NK-92 treated with Interleukin-12 subunit alpha and Interleukin-12 subunit beta, amount 100 ng/mL, for 24 hours (cell line): ENCODE measurements at places on chromosomes 4 and X.

- no peak for DNase-seq
Observed at GRCh38 chr4:54187148-54187547, 41.9 kb upstream of the PDGFRA start.

DNA sequence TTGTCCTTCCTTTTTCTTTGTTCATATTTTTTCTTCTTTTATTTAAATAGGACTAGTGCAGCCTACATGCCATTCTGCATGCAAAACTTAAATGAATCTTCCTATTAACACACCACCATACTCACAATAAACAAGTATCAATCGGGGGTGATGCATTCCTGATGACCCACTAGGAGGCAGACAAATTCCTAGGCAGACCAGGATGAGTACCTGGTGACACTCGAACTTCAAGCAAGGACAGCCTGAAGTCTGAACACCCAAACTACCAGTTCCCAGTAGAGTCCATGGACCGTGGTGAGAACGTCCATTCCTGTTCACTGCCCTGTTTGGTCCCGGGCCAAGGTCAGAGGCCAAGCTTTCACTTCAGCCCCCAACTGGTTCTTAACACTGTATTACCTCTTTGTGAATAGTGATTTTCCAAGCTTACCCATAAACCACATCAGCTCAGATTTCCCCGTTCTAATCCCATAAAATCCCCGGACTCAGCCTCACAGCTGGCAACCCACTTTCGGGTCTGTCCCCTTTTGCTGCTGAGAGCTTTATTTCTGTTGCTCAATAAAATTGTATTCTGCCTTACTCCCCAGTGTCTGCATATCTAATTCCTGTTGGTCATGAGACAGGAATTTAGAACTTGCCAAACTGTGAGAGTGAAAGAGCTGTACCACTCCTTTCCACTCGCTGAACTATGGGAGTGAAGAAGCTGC lies 1286.6 kb downstream of the FSTL5 start:
- no peak for DNase-seq

- DNase-seq = peak; percentile 27
Observed at GRCh38 chr4:182925298-182925757, 8.1 kb upstream of the DCTD start.

DNA sequence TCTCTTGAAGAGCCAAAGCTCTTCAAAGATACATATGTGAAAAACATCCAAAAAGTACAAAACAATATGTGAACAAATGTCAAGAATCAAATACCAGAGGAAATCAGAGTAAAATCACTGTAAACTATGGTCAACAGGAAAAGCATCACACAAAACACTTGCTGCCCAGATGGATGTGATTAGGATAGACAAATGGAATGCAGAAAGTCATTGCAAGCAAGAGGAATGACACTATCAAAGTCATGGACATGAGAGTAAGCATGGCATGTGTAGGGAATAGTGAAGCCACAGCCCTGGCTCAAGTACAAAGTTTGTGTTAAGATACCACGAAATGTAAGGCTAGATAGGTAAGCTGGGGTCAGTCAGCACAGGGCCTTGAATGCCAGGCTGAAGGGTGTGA lies 37.7 kb downstream of the CLDN2 start:
- DNase-seq = no peak

DNA sequence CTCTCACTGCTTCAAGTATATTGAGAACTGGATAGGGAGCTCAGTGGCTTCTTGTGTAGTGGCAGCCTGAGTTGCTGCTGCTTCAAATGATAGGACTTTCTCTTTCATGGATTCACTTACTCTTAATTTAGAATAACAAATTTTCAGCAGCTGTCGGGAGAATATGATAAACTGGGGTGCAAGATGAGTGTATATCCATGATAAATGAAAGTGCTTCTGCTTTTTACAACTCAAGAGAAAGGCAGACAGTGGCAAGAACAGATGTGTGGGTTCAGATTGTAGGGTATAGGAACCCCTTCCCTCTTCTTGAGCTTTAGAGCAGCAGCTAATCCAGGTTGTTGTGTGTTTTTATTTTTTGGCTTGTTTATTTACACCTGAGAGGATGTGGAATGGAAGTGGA lies 1.0 kb downstream of the SH3BGRL start:
- no peak for DNase-seq

- DNase-seq = no peak
Observed at GRCh38 chrX:52933976-52934703, 24.2 kb downstream of the FAM156A start.

- no peak for DNase-seq
Observed at GRCh38 chr4:90078440-90078839, 48.8 kb upstream of the CCSER1 start.

DNA sequence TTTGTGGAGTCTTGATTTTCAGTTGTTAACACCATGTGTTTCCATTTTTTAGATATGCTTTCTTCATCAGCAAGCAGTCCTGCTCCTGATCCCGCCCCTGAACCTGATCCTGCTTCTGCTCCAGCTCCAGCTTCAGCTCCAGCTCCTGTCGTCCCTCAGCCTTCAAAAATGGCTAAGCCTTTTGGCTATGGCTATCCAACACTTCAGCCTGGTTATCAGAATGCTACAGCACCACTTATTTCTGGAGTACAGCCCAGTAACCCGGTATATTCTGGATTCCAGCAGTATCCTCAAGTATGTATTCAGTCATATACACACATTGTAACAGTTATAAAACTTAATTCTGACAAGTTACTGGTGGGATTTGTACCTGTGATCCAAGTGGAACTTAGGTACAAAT lies 60.9 kb downstream of the SEC24B start:
- no peak for DNase-seq

DNA sequence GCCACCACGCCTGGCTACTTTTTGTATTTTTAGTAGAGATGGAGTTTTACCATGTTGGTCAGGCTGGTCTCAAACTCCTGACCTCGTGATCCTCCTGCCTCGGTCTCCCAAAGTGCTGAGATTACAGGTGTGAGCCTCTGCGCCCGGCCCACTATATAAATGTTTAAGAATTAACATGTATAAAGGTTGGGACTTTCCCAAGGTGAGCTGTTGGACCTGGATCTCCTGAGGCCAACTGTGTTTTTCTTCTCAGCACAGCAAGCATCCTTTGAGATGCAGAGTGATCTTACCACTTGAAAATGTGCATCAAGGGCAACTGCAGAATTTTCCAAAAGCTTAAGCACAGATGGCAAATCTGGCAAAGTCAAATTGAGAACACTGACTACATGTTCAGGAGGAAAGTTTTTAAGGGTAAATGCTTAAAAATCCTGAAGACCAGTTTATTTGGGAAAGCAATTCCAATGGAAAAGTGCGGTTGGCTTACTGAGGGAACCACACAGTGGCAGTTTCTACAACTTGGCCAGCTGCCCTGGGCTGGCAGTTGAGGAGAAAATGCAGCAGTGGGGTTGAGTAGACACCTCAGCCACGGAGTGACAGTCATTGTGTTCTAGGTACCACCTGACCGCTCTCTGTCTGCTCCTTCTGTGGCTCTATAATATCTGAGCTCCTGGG lies 168.9 kb downstream of the CBR4 start:
- DNase-seq = no peak

GRCh38 chrX:46649421-46650260 lies 76.1 kb downstream of the CHST7 start:
- no peak for DNase-seq

DNA sequence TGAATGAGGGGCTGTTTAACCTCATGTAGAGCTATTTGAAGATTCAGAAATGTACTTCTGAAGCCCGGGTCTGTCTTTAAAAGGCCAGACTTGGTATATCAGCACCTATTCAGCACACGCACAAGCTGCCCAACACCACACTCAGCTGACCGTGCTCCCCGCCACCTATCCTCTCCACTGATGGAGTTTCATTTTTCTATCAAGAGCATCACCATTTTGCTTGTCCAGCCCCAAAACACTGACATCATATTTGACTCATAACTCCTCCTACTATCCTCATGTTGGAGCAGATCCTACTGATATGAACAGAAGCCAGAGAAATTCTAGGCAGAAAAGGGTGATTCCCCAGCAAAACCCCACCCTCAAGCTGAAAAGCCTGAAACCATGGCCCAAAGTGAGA lies 100.3 kb downstream of the SORBS2 start:
- DNase-seq = no peak

DNA sequence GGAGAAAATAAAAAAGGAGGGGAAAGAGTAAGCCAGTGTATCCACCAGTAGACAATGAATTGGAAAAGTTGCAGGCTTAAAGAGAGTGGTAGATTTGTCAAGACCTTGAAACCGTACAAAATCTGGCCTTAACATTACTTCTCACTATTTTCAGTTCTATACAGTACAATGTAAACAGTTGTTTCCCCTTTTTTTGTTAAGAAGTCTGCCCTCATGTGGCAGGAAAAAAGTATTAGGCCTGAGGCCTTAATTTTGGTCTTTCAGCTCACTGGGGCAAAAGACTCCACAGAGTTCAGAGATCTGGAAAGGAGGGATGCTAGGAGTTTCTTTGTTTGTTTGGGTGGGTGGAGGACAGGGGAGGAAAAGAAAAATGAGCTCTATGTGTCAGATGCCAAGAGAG lies 92.8 kb upstream of the CCDC160 start:
- DNase-seq = no peak

GRCh38 chr4:2125831-2126230 lies 66.7 kb downstream of the NAT8L start:
- no peak for DNase-seq

DNA sequence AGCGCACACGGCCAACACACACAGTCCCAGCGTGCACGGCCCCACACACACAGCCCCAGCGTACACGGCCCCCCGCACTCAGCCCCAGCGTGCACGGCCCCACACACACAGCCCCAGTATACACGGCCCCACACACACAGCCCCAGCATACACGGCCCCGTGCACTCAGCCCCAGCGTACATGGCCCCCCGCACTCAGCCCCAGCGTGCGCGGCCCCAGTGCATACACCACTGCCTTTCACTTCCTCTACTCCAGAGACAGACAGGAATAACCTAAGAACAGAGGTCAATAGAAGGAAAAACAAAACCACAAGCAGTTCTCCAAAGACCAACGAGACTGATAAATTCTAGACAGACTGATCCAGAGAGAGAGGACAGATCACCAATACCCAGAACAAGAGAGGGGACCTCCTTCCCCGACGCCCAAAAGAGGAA lies 17.1 kb downstream of the GAK start:
- no peak for DNase-seq

GRCh38 chr4:112172180-112172579 lies 26.9 kb downstream of the FAM241A start:
- DNase-seq = no peak

DNA sequence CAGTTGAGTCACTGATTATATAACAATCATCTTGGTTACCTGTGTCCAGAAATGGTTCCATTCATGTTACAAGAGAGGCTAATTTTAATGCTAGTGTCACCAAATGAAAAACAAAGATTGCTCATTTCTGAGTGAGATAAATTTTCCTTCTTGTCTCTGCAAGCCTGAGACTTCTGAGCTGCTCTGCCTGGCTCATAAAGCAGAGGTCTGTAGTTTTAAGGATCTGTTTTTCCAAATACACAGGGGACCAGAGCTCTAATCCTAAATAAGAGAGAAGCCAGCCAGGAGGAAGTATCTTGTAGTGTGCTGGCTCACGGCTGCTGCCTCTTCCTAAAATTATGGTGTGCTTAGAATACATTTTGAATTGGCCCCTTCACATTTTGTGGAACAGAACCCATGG lies 42.6 kb downstream of the CLDN34 start:
- DNase-seq = no peak

DNA sequence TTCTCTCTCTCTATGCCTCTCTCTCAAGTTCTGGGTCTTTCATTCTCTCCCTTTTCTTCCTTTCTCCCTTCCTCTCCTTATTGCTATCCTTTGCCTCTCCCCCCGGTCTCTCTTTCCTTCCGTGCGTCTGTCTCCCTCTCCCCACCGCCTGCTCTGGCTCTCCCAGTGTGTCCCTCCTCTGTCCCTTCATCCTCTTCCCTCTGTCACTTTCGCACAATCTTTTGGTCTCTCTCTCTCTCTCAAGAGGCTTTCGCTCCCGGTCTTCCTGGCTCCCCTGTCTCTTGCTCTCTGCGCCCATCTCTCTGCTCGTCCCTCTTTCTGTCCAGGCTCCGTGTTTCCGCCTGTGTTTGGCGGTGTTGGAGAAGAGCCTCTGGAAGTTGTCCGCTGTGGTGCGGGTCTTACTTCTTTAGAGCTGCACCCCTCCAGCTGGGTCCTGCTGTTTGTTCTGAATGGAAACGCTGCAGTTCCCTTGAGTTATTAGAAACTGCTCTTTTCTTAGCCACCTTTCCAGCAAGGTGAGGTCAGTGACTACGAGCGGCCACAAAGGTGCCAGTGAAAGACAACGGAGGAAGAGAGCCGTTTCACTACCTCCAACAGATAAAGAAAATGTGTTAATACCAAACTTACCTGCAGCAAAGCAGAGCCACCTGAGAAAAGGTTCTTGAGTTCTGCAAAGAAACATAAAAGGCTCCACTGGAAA lies 1.1 kb downstream of the BMPR1B start:
- no peak for DNase-seq

DNA sequence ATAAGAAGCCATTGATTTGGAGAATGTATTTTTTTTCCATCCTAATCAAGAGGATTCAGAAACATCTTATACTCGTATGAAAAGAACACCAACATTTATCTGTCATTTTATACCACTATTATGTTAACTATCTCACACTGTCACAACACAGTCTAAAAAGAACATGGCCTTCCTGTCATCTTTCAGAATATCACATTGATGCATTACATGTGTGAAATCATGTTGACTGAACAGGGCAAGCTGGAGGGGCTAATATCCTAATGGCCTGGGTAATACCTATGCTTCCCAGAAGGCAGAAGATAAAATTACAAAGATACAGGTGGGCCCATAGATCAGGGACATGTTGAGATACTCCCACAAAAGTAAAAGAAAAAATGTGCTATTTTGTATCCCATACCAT lies 611.7 kb downstream of the STIM2 start:
- no peak for DNase-seq

DNA sequence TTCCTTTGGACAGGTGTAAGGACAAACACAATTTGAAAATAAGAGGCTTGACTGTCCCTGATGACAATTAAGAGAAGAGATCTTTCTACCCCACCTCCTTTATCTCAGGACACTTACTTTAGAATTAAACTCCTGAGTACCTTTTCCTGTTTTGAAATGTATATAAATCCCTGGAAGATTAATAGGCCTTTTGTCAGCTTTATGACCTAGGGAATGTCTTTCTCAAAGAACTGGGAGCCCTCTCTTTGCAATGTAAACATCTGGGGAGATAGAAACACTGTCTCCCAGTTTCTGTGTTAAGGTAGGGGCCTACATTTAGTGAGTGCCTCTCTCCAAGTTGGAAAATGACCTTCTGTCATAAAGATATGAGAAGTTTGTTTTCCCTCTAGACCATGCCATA lies 31.7 kb downstream of the AGA start:
- no peak for DNase-seq

GRCh38 chr4:126957556-126957955 lies 675.2 kb upstream of the INTU start:
- no peak for DNase-seq
